Neuronal stem cell (in vitro differentiated cells): ENCODE measurements at places on chromosomes 16 and 17.

DNA sequence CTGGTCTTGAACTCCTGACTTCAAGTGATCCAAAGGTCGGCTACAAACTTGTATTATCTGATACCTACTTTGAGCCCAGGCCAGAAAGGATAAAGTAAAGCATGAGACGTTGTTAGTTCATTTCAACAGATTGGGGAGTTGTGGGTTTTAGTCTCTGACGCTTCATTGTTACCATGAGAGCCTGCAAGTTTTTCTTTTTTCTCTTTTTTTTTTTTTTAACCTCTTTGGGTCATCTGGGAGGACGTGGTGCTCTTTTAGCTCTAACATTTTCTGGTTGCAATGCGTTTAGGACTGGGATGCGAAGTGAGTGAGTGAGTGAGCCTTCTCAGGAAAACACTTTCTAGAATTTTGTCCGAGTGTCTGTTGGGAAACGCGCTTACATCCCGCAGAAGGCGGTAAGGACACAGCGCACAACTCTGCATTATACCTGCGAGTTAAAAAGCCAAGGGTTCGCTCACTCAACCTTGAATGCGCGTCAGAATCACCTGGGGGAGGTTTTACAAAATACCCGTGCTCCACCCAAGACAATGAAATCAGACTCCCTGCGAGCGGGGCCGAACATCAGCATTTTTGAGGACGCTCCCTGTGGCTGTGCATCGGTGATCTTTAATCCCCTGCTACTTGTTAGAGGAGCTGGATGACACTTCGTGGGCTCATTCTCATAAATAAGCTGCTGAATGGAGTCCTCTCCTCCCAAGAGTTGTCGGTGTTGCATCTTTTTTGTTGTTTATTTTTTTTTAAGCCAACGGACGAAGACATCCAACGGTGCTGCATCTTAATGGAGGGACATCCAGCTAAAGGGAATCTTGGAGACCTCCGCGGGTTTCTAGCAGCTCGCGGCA is 629 bp upstream of the RNF135 start:
- DNase-seq: no peak

- DNase-seq: no peak
Measured at GRCh38 chr17:59812139-59812538, 80.6 kb downstream of the TUBD1 start.

GRCh38 chr16:51455398-51455797 is 304.3 kb upstream of the SALL1 start:
- no peak for DNase-seq

GRCh38 chr17:49851387-49852291 is 3.8 kb upstream of the TAC4 start:
- peak; percentile 72 for DNase-seq

- DNase-seq: no peak
Measured at GRCh38 chr17:48023400-48024148, 14.0 kb downstream of the COPZ2 start.

DNA sequence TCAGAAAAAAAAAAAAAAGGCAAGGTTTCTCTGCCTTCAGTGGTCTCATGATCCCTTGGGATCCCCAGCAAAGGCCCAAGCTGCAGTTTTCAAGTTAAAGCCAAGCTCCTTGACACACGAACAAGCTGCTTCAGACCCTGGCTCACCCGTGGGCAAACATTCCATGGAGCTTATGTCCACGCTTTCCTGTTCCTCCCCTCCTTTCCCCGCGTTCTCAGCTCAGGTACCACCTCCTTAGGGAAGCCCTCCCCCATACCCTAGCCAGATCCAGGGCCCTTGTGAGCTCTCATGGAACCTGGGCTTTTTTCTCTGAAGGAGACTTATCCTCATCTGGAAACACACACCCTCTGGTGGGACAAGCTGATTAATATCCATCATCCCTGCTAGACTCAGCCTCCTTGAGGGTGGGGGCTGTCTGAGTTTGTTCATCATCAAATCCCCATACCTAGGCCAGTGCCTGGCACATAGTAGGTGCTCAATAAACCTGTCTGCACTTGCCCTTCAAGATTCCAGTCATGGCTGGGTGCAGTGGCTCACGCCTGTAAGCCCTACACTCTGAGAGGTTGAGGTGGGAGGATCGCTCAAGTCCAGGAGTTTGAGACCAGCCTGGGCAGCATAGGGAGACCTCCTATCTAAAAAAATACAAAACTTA is 54.7 kb downstream of the COTL1 start:
- DNase-seq: no peak

DNA sequence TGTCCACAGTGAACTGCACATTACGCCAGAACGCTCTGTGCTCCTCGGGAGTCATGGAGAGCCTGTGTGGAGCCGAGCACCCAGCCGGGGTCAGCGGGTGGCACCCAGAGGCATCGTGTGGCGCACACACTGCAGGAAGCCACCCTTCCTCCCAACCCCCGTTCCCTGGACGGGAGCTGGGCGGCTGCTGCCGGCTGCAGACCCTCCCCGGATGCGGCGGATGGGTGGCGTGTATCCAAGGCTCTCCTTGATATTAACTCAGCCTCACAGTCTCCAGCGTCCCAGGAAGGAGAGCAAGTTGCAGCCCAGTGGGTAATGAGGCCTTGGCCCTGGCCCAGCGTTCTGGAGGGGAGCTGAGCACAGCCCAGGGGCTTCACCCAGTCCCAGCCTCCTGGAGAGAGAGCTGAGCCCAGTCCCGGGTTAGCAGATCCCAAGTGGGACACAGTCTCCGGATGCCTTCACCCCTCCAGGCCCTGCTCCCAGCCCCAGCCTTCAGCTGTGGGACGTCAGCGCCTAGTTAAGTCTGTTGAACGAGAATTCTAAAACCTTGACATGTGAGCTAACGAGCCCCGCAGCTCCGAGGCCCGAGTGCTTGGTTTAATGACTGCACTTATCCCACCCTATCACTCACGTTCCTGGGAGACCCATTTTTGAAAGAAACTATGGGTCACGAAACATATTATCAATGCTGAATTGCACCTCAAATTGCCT is 86.6 kb downstream of the TBC1D16 start:
- no peak for DNase-seq

DNA sequence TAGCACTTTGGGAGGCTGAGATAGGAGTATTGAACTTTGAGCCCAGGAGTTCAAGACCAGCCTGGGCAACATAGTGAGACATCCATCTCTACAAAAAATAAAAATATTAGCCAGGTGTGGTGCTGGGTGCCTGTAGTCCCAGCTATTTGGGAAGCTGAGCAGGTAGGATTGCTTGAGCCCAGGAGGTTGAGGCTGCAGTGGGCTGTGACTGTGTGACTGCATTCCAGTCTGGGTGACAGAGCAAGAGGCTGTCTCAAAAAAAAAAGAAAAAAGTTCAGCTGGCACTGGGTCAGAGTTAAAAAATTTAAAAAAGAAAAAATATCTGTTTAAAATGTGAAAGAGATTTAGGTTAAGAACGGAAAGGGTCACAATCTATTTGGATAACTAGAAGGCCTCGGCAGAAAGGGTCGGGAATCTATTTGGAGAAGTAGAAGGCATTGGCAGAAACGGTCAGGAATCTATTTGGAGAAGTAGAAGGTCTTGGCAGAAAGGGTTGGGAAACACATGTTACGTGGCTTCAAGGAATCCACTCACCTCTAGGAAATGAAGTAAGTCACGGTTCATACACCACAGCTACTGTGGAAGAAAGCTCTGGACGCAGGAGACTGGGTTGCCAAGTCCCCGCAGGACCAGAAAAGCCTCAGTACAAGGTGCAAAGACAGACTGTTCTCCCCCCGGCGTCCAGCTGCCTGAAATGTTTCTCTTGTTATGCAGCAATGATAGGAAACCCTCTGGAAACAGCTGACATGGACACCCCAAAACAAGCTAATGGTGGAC is 25.3 kb downstream of the LMF1 start:
- no peak for DNase-seq

DNA sequence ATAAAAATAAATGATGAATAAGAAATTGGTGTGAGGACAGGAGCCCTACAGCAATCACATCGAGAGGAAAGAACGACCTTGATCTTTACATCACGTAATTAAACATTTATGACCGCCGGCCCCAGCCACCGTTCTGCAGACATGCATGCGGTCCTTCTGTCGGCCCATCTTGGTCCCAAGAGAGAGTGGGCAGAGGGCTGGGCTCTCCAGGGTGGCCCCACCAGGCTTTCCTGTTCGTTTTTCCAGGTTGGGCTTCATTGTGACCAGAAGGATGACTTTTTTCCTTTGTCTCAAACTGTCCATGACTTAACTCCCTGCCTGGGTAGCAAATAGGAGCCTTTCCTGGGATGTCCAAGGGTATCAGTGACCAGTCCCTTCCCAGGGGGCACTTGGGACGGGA is 3.3 kb upstream of the CRISPLD2 start:
- no peak for DNase-seq

DNA sequence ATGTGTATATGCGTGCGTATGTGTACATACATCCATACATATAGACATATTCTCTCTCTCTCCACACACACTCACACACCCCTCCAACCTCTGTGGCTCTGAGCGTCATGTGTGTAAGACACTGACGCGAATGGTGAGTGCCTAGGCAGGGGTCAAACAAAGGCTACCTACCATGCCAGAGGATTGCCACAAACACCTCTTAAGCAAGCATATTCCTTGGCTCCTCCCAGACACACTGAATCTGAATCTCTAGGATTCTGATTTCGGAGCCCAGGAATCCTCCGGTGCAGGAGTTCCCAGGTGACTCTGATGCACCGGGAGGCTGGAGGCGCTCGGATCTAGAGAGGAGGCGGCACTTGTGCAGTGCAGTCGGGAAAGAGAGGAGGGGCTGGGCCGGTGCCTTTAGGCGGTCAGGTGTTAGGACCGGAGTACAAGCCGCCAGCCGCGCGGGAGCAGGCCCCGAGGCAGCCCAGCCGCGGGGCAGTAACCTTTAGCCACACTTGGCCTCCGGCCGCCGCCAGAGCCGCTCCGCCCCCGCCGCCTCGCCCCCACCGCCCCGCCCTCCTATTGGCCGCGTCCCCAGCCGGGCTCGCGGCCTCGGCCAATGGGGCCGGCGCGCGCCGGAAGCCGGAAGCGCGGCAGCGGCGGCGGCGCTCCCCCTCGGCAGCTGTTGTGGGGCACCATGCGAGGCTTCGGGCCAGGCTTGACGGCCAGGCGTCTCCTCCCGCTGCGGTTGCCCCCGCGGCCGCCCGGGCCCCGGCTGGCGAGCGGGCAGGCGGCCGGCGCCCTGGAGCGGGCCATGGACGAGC is at the start of gene MLYCD:
Gene MLYCD, plus strand, starts transcription at position 653 of the 809 bp plus-strand sequence. Its CDS starts 30 bp downstream, at position 683.
- peak; percentile 68 for DNase-seq

- DNase-seq: no peak
Measured at GRCh38 chr16:81647527-81647926, 131.6 kb upstream of the PLCG2 start.

GRCh38 chr16:14958970-14959369 is 15.9 kb upstream of the PDXDC1 start:
- no peak for DNase-seq

DNA sequence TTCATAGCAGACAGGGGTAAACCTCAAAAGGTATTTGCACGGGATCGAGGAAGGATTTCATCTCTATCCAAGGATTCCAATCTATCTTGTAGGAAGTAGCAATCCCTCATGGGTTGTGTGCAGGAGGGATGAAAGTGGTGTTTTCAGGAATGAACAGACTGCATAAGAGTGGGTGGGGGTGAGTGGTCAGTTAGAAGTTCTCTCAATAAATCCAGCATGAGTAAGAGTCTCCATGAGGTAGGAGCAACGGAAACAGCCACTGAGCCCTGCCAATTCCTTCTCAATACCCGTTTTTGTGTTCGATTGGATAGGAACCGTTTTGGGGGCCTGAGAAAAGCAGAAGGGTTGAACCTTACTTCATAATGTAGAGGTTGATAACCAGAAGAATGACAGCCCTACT is 375.6 kb downstream of the SOX9 start:
- no peak for DNase-seq

GRCh38 chr16:63921737-63922295 is 1200.0 kb downstream of the CDH11 start:
- no peak for DNase-seq

GRCh38 chr17:1931844-1932579 is 93.1 kb downstream of the RTN4RL1 start:
- DNase-seq: peak; percentile 83

DNA sequence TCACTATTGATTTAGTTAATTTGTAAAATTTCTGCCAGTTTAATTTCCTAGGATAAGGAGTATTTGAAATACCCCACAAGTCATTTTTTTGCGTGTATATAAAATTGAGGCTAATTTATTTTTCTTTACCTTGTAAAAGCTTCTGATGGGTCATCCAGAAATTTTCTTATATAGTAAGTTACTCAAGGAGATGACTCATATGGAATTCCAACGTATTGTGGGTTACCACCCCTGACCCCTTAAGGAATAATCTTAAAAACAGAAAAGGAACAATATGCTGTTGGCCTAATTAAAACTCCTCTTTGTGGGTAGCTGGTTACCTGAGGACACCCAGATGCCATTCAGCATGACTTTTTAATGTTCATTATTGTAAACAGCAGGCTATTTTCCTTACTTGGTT is 13.6 kb downstream of the HEATR6 start:
- no peak for DNase-seq

DNA sequence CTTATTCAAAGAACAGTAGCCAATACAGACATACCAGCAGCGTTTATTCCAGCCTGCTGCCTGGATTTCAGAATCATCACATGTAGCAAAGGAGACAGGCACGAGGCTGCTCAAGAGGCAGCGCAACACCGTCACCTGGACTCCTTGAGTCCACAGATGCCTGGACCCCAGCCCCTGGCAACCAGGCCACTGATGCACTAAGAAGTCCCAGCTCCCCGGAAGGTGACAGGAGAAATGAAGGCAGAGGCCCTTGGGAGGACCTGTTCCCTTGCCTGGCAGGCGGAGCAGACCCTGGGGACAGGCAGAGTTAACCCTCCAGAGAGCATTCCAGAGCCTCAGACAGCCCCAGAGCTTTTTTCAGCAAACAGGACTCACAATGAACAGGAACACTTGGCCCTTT is 16.5 kb downstream of the SMIM5 start:
- DNase-seq: no peak

DNA sequence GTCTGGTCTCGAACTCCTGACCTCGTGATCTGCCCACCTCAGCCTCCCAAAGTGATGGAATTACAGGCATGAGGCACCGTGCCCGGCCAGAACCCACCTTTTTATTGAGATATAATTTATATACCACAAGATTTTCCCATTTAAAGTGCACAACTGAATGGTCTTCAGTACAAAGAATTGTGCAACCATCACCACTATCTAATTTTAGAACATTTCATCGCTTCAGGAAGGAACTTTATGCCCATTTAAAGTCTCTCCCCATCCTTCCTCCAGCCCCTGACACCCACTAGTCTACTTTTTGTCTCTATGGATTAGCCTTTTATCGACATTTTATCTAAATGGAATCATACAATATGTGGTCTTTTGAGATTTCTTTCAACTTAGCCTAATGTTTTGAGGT is 25.4 kb upstream of the HELZ start:
- DNase-seq: no peak

- DNase-seq: no peak
Measured at GRCh38 chr17:10262451-10262850, 64.0 kb upstream of the GAS7 start.
